Type B pancreatic cell (in vitro differentiated cells): ENCODE measurements at places on chromosomes 3 and 15. TPM values are rescaled to one million over a fixed set of nuclear protein-coding genes. Genes with fewer than 3 reads are reported as not detected.

DNA sequence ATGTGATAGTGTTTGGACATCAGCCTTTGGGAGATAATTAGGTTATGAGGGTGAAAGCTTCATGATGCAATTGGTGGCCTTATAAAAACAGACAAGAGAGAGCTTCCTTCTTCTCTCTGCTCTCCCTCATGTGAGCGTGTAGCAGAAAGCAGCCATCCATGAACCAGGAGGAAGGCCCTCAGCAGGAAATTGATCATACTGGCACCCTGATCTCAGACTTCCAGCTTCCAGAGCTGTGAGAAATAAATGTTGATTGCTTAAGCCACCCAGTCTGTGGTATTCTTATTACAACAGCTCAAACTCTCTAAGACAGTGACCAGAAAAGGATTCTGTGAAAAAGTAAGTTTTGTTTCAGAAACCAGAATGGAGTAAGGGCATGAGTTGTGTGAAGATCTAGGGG lies 13.3 kb downstream of the STAC start:
- no peaks in the 10 kb centered on the region for H3K4me1 ChIP-seq
- no peak overlapping the region for H3K4me3 ChIP-seq
- no peak overlapping the region for H3K27ac ChIP-seq
- peaks cover 3% of the 10 kb centered on the region for H3K27me3 ChIP-seq
- DNase-seq: no peak

- H3K4me1 ChIP-seq: peaks cover 37% of the 10 kb centered on the region
- H3K27me3 ChIP-seq: peaks cover 6% of the 10 kb centered on the region
Observed at GRCh38 chr15:34721802-34722438, 32.9 kb downstream of the GJD2 start.

- H3K36me3 ChIP-seq: peaks cover 3% of the 10 kb centered on the region
- no peak overlapping the region for H3K4me3 ChIP-seq
- peaks cover 11% of the 10 kb centered on the region for H3K4me1 ChIP-seq
- H3K27ac ChIP-seq: no peak overlapping the region
- H3K27me3 ChIP-seq: no peaks in the 10 kb centered on the region
Observed at GRCh38 chr15:41689083-41689482, 28.9 kb downstream of the MGA start.

DNA sequence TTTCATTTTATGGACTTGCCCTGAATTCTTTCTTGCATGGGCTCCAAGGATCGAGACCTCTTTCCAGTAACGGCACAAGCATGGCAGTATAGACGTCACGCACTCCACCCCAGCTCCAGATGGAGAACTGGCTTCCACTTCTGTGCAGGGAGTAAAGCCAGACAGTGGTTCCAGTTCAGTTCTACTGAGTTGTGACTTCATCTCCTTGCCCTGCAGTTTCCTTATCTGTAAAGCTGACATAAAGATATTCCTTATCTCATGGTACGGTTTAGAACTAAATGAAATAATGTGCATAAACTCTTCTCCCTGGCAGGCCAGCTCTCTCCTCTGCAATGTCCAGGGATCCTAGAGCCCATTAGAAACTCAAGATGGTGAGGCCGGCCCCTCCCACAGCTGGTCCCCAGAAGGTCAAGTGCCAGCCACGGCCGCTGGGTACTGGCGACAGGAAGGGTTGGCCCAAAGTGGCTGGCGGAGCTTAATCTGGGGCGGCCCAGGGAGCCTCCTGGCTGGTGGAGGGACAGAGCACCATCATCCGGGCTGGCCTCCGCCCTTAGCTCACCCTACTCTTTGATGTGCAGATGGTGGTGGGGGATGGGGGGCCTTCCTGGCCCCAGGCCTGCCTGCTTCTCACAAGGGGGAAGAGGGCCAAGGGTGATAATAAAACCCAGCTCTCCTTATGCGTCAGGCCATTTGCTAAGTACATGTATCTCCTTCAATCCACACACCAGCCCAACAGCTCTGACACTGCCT lies 7.2 kb downstream of the MESP2 start:
- H3K36me3 ChIP-seq: no peaks in the 10 kb centered on the region
- no peaks in the 10 kb centered on the region for H3K27me3 ChIP-seq
- no peak overlapping the region for H3K4me3 ChIP-seq
- peak overlapping the region; percentile 57 for H3K27ac ChIP-seq

DNA sequence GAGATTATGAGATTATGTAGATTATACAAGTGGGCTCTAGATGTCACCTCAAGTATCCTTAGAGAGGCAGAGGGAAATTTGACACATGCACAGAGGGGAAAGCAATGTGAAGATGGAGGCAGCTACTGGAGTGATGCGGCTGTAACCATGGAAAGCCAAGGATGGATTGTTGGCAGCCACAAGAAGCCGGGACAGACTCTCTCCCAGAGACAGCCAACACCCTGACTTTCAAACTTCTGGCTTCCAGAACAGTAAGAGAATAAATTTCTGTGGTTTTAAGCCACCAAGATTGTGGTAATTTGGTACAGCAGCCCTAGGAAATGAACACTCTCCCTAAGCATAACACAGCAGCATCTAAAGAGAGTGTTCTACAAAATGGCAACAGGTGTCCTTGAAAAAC lies 34.4 kb upstream of the PRICKLE2 start:
- no peak overlapping the region for H3K27ac ChIP-seq
- H3K4me1 ChIP-seq: peaks cover 43% of the 10 kb centered on the region
- DNase-seq: no peak
- peaks cover 4% of the 10 kb centered on the region for H3K27me3 ChIP-seq
- peaks cover 7% of the 10 kb centered on the region for H3K36me3 ChIP-seq

GRCh38 chr3:65961733-65962132 lies 77.0 kb downstream of the MAGI1 start:
- H3K4me1 ChIP-seq: peaks cover 16% of the 10 kb centered on the region
- H3K4me3 ChIP-seq: no peak overlapping the region
- no peak for DNase-seq
- H3K27ac ChIP-seq: no peak overlapping the region
- peaks cover 10% of the 10 kb centered on the region for H3K36me3 ChIP-seq

GRCh38 chr3:8963137-8963853 lies at the start of gene RAD18:
Gene RAD18 (minus strand): TSS chr3:8963472. CDS start chr3:8963385, 87 bp downstream.
- peak within 1 kb of the TSS; percentile 91 for H3K4me3 ChIP-seq
- peaks cover 36% of the 10 kb centered on the region for H3K4me1 ChIP-seq
- H3K27me3 ChIP-seq: peaks cover under 1% of the 10 kb centered on the region
- peak; percentile 94 for DNase-seq

- H3K27ac ChIP-seq: no peak overlapping the region
- H3K4me1 ChIP-seq: peaks cover 4% of the 10 kb centered on the region
- H3K4me3 ChIP-seq: no peak overlapping the region
- H3K36me3 ChIP-seq: peaks cover 20% of the 10 kb centered on the region
- H3K27me3 ChIP-seq: no peaks in the 10 kb centered on the region
Observed at GRCh38 chr3:52463416-52463815, 8.0 kb downstream of the NISCH start.

DNA sequence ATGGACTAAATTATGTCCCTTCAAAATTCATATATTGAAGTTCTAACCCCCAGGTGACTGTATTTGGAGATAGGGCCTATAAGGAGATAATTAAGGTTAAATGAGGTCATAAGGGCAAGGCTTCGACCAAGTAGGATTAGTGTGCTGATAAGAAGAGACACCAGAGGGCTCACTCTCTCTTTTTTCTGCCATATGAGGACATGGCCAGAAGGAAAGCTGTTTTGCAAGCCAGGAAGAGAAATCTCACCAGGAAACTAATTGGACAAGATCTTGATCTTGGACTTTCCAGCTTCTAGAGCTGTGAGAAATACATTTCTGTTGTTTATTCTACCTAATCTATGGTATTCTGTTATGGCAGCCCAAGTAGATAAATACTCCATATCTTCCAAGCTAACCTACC lies 503.6 kb upstream of the NAALADL2 start:
- H3K27ac ChIP-seq: no peak overlapping the region
- H3K4me1 ChIP-seq: no peaks in the 10 kb centered on the region
- no peaks in the 10 kb centered on the region for H3K27me3 ChIP-seq
- H3K4me3 ChIP-seq: no peak overlapping the region
- no peaks in the 10 kb centered on the region for H3K36me3 ChIP-seq

- DNase-seq: no peak
- no peak overlapping the region for H3K4me3 ChIP-seq
- H3K4me1 ChIP-seq: peaks cover 8% of the 10 kb centered on the region
- no peak overlapping the region for H3K27ac ChIP-seq
- no peaks in the 10 kb centered on the region for H3K36me3 ChIP-seq
Observed at GRCh38 chr3:154967090-154967489, 113.0 kb upstream of the MME start.

RPL14 gene
- 2,109 and 2,207 TPM in 2 replicates for total RNA-seq

CDHR4 gene
- total RNA-seq: 0.29 TPM in 1 of 2 replicates, not detected in the other

PARP3 gene
- 4.2 and 6.6 TPM in 2 replicates for total RNA-seq

WDR93 gene
- 0.29 and 1.5 TPM in 2 replicates for total RNA-seq

SPSB4 gene
- 4.7 and 23.8 TPM in 2 replicates for total RNA-seq

CLEC3B gene
- total RNA-seq: 0.43 and 1.2 TPM in 2 replicates

KNG1 gene
- total RNA-seq: not detected in 2 replicates
